ENCODE measurements at places on chromosomes 1 and 21. TPM values are rescaled to one million over a fixed set of nuclear protein-coding genes. Genes with fewer than 3 reads are reported as not detected.

The KIRREL1 gene
- total RNA-seq: 0.11 TPM

The AMY1C gene
- total RNA-seq: not detected

The TFAP2E gene
- total RNA-seq: 0.58 TPM

The CORT gene
- 0.34 TPM for total RNA-seq

The FCAMR gene
- total RNA-seq: not detected

The TACSTD2 gene
- total RNA-seq: 0.92 TPM

The OR2T35 gene
- total RNA-seq: not detected

The MAP3K21 gene
- 2.7 TPM for total RNA-seq

The RGS13 gene
- total RNA-seq: not detected

The HCN3 gene
- 1.5 TPM for total RNA-seq

The C1orf87 gene
- not detected for total RNA-seq

The RGSL1 gene
- not detected for total RNA-seq

The AADACL4 gene
- not detected for total RNA-seq

The GSTM3 gene
- 40.8 TPM for total RNA-seq

The SMG5 gene
- total RNA-seq: 70.3 TPM

The IGSF21 gene
- total RNA-seq: not detected

The ITLN2 gene
- not detected for total RNA-seq

The MASP2 gene
- not detected for total RNA-seq

The SUSD4 gene
- total RNA-seq: 0.29 TPM

The AMPD1 gene
- total RNA-seq: not detected

The OXCT2 gene
- 2.7 TPM for total RNA-seq

The TCHHL1 gene
- not detected for total RNA-seq

The NBPF11 gene
- 5.6 TPM for total RNA-seq

The GIPC2 gene
- total RNA-seq: 0.18 TPM

The PGLYRP3 gene
- total RNA-seq: not detected

The TIAM1 gene
- total RNA-seq: 38.5 TPM

The PRDM2 gene
- total RNA-seq: 43.6 TPM

The PCSK9 gene
- total RNA-seq: not detected

The PGLYRP4 gene
- total RNA-seq: not detected

The ANKRD35 gene
- total RNA-seq: 0.54 TPM

The PLPPR5 gene
- total RNA-seq: 0.07 TPM

The TMEM61 gene
- total RNA-seq: not detected

The RXRG gene
- not detected for total RNA-seq

The TBX15 gene
- not detected for total RNA-seq

The PHLDA3 gene
- total RNA-seq: 6.2 TPM

The MYBPH gene
- not detected for total RNA-seq

The DAB1 gene
- total RNA-seq: not detected

The TTC22 gene
- total RNA-seq: 3.5 TPM

The ETV3L gene
- total RNA-seq: not detected

The CRNN gene
- not detected for total RNA-seq

The DNAJC6 gene
- total RNA-seq: 2.2 TPM

The TIMM17A gene
- 75.8 TPM for total RNA-seq

The FALEC gene
- total RNA-seq: not detected

The CFHR5 gene
- total RNA-seq: not detected

The OBSCN gene
- 21.6 TPM for total RNA-seq

The DIO1 gene
- total RNA-seq: not detected

The ATF6 gene
- 17.3 TPM for total RNA-seq

The TNFRSF4 gene
- 137 TPM for total RNA-seq

The S100A7 gene
- total RNA-seq: not detected

The LCE2A gene
- total RNA-seq: not detected

The CFAP141 gene
- not detected for total RNA-seq

The VSIG8 gene
- not detected for total RNA-seq
